Astrocyte of the spinal cord (primary cell): ENCODE measurements at places on chromosomes 5 and 9.
A peak's percentile ranks its signal among the peaks of the same experiment; 100 is the strongest.

DNA sequence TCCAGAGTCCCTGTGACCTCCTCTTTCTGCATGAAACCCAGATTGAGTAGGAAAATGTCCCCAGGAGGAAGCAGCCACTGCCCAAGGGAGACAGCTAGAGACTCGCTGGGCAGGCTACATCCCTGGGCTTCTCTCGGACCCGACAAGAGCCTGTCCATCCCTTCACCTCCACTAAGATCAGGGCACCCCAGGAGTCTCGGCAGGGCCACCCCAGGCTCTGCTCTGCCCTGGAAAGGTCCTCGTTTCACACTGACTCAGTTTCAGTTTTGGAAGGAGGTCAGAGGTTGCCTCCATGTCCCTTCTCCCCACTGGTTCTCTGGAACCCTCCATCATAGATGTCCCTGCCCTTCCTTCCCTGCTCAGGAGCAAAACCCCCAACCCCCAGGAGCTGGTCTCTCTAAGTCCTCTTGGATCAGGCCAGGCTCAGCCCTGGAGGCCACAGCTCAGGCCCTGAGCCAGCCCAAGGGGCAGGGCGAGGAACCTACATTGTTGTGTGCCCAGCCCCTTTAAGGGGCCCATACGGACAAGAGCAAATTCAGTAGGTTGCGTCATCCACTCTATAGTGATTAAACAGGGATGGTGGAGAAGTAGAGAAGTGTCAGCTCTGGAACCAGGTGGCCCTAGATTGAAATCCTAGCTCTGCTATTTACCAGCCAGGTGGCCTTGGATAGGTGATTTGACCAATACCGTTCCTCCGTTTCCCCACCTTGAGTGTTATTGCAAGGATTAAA lies 37.4 kb downstream of the C9orf50 start:
- no peak for DNase-seq

- peak; percentile 22 for DNase-seq
These were observed 73.3 kb downstream of the FCHO2 start for GRCh38 chr5:73028991-73029595.

- DNase-seq = no peak
These were observed 320 bp downstream of the PCDHB1 start for GRCh38 chr5:141051521-141051866.

DNA sequence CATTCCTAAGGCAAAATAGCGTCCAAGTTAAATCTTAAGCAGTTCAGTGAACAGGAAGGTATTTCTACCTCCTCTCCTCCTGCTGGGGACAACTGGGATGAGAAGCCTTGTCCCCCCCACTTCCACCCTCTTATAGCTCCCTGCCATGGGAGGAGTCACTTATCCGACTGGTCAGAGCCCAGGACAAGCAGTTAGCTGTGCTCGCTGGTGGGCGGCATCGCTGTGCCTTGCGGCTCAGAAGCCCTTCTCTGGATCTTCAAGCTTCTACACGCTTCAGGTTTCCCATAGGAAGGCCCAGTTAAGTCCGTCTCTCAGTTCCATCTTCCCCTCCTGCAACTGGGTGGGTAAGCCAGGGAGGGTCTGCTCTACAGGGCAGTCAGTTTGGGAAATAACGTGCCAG lies 77.2 kb downstream of the PAX5 start:
- no peak for DNase-seq

DNA sequence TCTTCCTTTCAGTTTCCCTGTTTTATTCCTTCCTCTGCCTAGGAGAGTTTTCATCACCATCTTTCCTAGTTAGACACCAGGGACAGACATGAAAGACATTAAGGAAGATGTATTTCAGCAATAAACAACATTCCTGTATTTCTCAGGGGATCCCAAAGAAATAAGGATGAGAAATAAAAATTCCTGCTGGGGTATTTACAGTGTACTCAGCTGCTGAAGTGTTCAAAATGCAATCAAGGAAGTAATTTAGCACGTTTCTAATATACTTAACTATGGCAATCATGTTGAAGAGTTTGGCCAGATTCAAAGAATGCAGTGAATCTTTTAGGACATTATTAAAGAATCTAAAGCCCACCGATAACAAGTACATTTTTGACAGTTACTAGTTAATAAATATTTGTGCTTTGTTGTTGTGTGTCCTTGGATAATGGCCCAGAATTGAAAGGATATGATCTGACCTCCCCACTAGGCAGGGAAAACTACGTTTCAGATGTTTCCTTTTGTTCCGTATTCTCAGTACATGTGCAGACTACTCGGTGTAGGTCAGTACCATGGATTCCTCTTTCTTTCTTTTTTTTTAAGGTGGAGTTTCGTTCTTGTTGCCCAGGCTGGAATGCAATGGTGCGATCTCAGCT lies 46.8 kb downstream of the INIP start:
- no peak for DNase-seq

DNA sequence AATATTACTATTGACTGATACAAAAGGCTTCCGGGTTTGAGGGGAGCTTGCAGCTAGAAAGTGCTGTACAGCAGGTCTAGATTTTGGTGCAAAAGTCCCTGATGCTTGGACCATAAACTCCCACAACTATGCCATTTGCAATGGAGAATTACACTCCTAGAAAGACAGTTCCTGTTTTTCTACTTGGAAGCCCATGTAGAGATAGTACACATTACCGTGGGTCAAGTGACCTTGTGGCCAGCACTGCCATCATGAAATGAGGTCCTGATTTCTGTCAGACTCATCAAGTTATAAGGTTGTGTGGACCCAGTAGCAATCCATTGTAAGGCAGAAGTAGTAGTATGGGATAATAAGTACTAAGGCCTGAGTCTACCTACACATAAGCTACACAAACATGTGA lies 42.8 kb upstream of the TNFSF8 start:
- no peak for DNase-seq

- no peak for DNase-seq
These were observed 18.8 kb upstream of the SPEF2 start for GRCh38 chr5:35598707-35599370.

DNA sequence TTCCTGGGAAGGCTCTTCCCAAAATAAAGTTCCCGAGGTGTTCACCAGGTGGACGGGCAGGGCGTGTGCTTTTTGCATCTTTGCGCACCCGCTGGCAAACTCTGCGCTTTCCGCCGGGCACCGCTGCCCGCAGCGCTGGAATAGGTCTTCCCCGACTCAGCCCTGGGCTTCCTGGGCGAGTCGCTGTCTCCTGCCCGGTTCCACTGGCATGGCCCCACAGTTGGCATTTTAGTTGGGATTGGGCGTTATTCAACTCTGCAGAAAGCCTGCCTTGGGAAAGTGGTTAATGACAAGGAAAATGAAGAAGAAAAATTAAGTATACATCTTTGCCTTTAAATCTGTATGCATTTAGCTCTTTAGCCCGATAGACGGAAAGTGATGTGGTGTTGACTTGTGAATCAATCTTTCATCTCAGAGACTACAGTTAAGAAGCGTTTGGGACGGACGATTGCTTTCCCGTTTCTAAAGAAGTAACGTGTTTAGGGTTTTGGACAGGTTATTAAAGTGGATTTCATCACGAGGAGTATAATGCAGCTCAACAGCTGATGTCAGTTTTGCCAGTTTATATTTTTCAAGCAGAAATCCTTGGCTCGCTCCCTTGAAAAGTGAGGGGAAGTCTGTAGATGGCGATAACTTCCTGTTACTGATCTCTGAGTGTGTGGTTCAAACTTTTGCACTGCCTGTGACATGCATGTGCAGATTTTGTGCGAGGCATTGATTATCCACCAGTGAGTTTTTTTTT lies 946 bp downstream of the ADCY2 start:
- peak; percentile 22 for DNase-seq

- DNase-seq = no peak
These were observed 196.5 kb upstream of the TBCA start for GRCh38 chr5:77972469-77973252.

GRCh38 chr5:551406-551805 lies 27.2 kb upstream of the SLC9A3 start:
- DNase-seq = no peak

DNA sequence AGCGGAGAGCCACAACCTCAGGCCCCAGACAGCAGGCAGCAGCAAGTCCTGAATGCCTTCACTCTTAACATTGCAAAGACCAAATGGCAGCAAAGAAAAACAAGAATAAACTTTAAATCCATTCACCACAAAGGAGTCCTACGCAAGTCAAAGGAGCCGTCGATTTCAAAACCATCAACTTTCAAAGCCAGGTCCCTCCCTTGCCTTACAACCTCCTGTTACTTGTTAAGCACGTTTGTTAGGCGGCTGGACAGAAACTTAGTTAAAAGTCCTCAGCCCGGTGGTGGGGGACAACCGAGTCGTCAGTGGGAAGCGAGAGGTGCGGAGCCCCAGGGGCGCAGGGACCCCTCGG lies 938 bp downstream of the LPAR1 start:
- peak; percentile 64 for DNase-seq

GRCh38 chr5:150309101-150309885 lies 6.6 kb upstream of the ARSI start:
- DNase-seq = no peak

GRCh38 chr5:165015126-165015525 lies 1509.7 kb downstream of the MAT2B start:
- DNase-seq = no peak

DNA sequence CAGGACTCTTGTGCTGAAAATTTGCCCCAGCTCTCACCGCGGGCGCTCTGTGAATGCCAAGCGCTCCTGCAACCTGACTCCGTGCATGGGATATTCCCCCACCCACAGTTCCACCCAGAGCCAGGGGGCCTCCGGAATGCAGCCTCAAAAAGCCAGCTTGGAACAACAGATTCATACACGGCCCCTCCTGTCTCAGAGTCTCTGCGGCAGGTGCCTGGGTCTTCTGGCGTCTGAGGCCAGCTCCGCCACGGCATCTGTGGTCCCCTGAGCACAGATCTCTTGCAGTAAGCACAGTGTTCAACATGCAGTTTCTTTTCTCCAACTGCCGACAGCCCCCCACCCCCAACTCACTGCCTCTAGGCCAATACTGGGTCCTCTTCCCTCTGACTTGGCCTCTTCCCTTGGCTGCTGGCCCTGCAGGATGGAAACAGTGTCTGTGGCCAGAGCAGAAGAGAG lies 355.7 kb upstream of the IRX2 start:
- no peak for DNase-seq

DNA sequence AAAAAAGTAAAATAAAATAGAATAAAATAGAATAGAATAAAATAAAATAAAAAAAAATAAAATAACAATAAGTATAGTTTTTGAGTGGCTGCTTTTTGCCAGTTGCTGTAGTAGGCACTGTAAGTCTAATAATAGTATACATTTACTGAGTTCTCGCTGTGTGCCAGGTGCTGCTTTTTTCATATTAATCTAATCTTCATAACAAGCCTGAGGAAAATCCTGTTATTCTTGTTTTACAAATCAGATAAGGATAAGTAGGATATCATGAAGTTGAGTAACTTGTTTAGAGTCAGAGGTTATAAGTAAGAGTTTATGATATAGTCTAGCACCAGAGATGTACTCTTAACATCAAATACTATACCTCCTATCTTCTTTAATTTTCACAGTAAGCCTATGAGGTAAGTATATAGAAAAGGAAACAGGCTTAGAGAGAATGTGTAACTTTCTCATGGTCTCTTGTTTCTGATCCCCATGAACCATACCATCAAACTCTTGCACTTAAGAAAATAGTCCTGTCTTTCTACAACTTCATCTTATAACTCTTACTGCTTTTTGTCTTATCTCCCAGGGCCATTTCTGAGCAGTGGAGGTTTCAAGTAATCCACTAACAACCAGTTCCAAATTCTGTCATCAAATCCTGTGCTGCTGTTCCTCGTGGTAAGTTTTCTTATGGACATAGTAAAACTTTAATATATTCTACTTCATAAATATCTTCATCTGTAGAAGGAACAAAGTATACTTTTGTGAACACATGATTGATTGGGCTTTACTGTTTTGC lies 18.7 kb downstream of the RMI1 start:
- no peak for DNase-seq

DNA sequence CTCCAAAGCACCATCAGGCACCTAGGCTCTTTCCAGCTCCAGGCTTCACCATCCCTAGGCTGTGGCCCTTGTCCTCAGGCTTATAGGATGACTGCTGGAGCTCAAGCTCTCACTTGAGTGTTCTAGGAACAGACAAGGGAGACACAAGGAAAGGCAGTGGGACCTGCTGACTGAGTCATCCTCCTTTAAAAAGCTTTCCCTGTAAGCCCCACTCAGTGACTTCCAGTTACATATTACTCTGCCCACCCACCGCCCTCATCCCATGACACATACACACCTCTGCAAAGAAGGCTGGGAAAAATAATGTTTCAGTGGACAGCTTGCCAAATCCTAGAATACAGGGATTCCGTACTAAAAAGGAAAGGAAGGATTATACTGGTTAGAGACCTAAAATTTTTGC lies 154.2 kb upstream of the ZNF366 start:
- DNase-seq = peak; percentile 49

- peak; percentile 40 for DNase-seq
These were observed 7.9 kb downstream of the NRARP start for GRCh38 chr9:137294091-137294680.

DNA sequence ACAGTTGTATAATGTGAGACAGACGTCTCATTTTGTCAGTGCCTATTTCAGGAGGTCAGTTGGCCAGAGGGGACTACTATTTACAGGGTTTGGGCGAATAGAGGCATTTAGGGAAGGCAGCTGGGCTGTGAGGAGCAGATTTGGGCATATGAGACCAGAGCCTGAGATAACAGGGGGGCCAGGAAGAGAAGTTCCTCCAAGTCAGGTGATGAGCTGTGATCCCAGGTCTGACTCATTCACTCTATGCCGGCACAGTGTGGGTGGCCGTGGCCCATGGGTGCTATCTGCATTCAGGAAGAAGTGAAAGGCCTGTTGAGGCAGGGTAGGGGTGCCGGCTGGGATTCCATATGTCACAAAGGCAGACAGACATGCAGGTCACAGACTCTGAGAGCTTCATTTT lies 142.8 kb downstream of the PDZD2 start:
- no peak for DNase-seq

- DNase-seq = no peak
These were observed 396.0 kb upstream of the ZNF608 start for GRCh38 chr5:125142458-125142857.

DNA sequence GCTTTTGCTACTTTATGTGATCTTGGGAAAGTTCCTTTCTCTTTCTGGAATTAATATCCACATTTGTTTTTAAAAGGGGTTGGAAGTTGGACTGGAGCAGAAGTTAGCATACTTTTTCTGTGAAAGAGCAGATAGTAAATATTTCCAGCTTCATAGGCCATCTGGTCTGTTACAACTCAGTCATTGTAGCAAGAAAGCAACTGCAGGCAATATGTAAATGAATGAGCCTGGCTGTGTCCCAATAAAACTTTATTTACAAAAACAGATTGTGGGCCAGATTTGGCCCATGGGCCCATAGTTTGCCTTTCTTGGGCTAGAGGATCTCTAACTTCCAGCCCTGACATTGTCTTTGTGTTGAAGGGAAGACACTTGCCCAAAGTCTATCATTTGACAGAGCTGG lies 104.4 kb downstream of the ACTL7B start:
- no peak for DNase-seq

DNA sequence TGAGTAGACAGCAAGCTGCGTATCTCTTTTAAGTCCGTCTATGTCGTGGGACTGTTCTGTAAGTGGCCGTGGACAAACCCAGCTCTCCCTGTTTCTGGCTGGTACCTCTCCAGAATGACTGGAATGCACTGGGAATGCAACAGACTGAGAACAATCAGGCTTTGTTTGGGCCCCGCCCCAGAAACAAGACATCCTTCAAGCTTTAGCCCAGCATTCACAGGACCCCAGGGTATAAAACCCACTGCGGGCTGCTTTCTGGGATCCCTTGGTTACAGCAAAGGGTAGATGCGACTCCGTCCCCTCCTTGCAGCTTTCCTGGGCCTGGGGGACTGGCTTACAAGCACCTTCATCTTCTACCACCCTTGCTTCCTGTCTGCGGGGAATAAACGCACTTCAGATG lies 45.6 kb upstream of the SPTLC1 start:
- DNase-seq = no peak

GRCh38 chr5:170273968-170274710 lies 23.4 kb downstream of the LCP2 start:
- DNase-seq = no peak
